ENCODE measurements at places on chromosomes 5 and 9.

DNA sequence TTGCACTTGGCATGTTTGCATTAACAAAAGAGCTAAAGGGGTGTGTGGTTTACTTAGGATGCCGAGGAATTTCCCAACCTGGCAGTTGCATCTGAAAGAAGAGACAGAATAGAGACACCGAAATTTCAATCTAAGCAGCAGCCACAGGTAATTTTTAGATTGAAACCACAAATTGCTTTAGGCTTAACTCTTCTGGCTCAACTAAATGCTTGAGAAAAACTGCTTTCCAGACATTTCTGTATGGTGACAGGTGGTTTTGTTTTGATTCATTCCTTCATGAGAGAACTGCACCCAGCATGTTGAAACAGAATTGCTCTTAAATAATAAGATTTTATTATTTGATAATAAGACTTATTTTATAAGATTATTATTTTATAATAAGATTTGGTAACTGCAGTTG lies 21.5 kb downstream of the SECISBP2 start:
- no peak for DNase-seq

GRCh38 chr5:139797856-139798510 lies 2.4 kb downstream of the PSD2 start:
- DNase-seq = no peak

- DNase-seq = no peak
Measured at GRCh38 chr9:120431268-120431667, 148.7 kb downstream of the CDK5RAP2 start.

DNA sequence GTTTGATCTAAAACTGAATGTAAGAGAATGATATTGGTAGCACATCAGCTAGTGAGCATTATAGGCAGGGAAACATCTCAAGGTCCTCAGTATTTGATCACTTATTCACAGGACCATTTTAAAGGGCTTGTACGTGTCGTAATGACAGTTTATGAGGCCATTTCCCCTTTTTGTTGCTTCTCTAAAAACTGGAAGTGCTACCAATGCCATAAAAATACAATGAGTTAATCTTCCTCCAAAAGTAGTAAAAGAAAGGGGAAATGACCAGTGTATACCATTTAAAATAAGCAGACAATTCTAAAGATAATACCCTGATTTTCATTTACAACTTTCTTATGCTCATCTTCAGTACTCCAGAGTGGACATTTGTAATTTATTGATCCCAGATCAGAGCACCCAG lies 285.8 kb upstream of the PCSK5 start:
- no peak for DNase-seq

DNA sequence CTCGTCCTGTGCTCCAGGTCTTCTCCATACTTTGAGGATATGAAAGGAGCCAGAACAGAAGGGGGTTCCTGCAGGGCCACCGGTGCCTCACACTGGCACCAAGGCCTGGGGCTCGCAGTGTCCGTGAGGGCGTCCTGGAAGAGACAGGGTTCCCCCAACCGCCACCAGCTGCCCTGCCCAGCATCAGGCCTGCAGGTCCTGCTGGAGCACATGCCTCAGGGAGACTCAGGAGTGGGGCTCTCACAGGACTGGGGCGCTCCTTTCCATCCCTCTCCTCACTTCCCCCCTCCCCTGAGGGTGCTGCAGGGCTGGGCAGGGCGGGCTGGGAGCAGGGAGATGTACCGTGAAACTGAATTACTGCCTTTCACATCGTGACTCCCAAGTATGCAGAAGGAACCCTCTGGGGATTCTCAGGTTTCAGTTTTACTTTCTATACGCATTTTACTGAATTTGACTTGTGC lies 31.7 kb downstream of the CEP72 start:
- no peak for DNase-seq

DNA sequence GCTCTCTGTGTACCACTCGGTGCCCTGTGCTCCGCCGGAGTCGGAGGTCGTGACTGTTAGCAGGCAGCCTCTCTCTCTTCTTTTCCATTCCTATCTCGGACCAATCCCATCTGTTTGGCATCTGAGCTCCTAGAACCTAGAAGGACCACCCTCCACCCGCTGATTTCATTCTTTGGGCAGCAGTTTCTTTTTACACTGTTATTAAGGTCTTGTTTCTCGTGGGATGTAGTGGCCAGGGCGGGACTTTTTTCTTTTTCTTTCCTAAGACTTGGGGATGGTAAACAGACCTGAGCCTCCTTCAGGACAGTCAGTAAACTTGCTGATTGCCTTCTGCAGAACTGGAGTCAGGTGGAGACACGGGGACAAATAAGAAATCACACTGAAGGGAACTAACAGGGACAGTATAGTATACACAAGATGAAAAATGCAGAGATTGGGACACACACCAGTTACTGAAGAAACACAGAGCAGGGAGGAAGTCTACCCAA lies 500 bp downstream of the URM1 start:
- DNase-seq = no peak

DNA sequence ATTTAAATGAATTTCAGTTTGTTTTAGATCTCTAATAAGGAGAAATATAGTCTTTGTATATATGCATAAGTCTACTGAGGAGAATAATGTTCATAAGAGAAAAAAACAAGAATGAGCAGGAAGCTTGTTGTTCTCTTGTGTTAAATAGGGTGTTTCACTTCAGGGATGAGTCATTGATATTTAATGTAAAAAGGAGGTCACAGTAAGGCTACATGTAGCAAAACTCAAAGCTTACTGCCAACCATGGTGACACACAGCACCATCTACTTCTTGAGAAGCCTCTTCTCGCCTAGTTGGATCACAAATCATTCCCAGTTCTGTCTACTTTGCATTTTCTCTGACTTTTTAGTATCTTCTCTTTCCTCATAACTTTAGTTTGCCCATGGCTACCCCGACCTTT lies 1466.0 kb upstream of the C9orf72 start:
- DNase-seq = no peak

GRCh38 chr5:112978836-112979235 lies 2.2 kb downstream of the DCP2 start:
- no peak for DNase-seq

DNA sequence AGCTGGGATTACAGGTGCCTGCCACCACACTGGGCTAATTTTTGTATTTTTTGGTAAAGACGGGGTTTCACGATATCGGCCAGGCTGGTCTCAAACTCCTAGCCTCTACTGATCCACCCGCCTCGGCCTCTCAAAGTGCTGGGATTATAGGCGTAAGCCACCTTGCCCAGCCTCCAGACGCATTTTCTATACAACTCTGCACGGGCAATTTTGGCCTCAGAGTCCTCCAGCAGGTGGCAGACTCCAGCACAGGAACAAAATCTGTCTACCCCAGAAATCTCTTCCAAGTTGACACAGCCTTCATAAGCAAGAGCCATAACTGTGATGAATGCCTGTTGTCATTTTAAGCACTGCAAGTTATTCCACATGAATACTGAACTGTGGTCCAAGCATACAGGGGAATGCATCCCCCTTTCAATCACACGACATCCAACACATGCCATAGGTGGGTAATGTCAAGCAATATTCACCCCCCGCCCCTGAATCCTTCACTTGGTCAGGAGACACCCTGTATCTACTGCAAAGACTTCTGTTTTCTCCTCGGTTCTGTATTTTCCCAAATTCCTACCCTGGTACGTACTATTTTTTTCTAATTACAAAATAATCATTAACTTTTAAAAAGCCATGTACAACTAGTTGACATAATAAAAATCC lies 50.8 kb downstream of the ALDH7A1 start:
- DNase-seq = no peak

GRCh38 chr9:121711281-121711680 lies 59.8 kb downstream of the DAB2IP start:
- no peak for DNase-seq

- DNase-seq = no peak
Measured at GRCh38 chr9:4603830-4604229, 58.3 kb upstream of the PLPP6 start.

DNA sequence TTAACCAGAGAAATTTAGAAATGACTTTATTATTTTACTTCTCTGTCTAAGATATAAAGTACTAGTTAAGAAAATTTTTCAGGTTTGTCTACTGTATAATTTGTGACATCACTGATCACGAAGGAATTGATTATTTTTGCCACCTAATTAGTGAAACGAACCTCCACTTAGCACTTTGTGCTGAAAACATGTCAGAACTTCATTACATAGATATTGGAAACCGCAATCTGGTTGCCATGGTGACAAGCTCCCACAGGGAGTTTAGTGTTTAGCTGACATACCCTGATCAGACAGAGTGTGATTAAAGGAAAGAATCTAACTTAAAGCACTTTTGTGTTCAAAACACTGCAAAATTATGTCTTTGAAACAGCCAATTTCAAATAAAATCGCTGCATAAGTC lies 668.4 kb upstream of the CCNG1 start:
- no peak for DNase-seq

- no peak for DNase-seq
Measured at GRCh38 chr9:82600536-82601292, 462.2 kb downstream of the RASEF start.

- no peak for DNase-seq
Measured at GRCh38 chr5:116502138-116502537, 72.5 kb downstream of the SEMA6A start.

- DNase-seq = no peak
Measured at GRCh38 chr9:110125207-110125751, 82.7 kb downstream of the C9orf152 start.

GRCh38 chr5:31573494-31574142 lies 41.5 kb downstream of the C5orf22 start:
- no peak for DNase-seq

GRCh38 chr5:3843706-3844105 lies 248.1 kb downstream of the IRX1 start:
- DNase-seq = no peak

- DNase-seq = no peak
Measured at GRCh38 chr9:128068386-128069205, 564 bp downstream of the SLC25A25 start.

DNA sequence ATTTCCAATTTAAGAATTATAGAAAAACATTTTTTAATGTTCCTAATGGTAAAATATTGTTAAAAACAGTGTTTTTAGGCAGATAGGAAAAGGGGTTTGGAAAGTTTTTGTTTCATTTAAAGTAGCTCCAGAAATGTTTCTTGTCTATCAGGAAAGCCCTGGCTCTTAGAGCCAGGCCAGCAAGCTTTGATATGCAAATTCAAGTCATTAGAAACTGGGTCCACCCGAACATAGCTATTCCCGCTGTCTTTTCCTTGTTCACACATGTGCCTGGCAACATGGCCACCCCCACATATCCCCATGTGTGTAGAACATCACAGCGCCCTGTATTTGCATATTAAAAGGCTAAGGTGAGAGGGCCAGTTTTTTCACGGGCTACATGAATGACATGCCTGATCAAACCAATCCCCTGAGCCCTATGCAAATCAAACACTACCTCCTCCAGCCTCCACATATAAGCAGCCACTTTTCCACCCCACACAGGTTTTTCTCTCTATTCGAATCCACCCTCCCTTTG lies 925.3 kb upstream of the CDH10 start:
- DNase-seq = no peak

- DNase-seq = no peak
Measured at GRCh38 chr5:18395126-18396110, 761.2 kb downstream of the TAF11L14 start.

- DNase-seq = no peak
Measured at GRCh38 chr9:77735494-77735893, 87.4 kb upstream of the GNA14 start.

GRCh38 chr5:75389430-75389829 lies 52.4 kb downstream of the HMGCR start:
- no peak for DNase-seq

DNA sequence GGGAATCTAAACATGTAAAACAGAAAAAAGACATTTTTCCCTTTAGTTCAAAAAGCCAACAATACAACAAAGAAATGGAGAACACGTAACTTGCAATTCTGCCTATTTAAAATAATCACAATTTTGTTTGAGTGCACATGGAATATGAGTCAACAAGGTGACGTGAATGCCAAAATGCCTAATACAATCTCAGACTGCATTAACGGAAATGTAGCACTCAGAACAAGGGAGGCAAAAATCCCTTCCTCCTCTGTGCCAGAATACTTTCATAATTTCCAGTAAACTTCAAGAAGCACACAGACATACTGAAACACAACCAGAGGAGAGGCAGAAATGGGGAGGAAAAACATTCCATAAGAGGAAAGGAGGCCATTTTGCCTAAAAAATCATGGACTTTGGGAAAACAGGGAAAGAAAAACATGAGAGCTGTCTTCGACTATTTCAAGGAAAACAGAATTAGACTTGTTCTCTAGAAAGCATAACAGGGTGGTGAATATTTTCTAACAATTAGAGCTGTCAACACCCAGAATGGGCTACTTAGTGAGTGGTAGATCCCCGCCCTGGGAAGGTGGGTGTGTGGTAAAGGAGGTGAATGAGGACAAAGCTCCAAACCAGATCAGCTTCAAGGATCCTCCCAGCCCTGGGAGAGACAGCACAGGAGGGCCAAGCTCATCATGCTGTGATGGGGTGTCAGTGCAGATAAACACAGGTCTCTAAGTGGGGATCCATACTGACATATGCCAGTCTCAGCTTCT lies 48.2 kb downstream of the ABCA1 start:
- no peak for DNase-seq

- DNase-seq = no peak
Measured at GRCh38 chr5:83197326-83197967, 120.1 kb downstream of the XRCC4 start.

All from vagina (tissue), 2 donors.